ENCODE measurements at places on chromosomes 4 and X.
A peak's percentile ranks its signal among the peaks of the same experiment; 100 is the strongest.

- peak; percentile 48 for DNase-seq
Measured at GRCh38 chrX:14529290-14529989, at the start of gene GLRA2. TSS of gene GLRA2 (plus strand) at chrX:14529536. CDS start at chrX:14530058, 522 bp downstream.

DNA sequence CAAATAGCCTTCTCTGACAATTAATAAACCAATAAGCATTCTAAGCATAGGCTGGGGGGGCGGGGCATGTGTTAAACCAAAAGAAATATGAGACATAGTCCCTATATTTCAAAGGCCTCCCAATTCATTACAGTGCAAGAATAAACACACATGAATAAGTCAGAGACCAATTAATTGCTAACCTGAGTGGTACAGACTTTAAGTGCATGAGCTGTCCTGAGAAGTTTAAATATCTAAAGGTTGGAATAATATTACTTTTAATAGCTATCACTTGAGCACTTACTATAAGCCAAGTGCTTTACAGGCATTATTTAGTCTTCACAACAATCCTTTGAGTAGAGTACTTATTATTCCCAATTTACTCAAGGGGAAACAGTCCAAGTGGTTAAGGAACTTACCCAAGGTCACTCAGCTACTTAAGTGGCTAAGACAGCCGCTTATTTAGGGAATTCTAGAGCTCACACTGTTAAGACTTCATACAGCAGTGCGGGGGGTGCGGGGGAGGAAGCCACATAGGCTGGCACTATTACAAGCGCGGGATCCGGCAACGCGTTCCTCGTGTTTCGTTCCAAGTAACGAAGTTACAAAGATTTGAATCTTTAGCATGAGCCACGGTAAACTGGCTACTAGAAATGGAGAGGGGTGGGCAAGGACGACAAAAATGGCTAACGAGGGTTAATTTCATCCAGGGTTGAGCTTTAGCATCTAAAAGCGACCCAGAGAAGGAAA lies 1.4 kb downstream of the THOC2 start:
- DNase-seq: no peak

- no peak for DNase-seq
Measured at GRCh38 chr4:43781125-43781524, 667.5 kb downstream of the KCTD8 start.

DNA sequence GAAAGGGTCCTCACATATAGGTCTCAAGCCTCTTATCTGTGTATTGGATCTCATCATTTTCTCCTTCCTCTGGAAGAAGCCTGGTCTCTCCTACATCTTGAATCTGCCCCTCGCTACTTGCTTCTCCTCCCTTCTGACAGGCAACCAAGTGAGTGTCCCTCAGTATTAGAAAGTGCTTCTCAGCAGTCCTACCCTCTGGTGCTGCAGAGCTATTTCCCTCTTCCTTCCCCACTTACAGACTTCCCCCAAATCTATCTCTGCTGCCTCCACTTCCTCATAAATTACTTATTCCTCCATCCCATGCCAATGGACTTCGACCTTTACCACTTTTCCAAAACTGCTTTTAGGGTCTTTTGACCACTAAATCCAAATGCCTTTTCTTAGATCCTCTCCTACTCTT lies 129.1 kb upstream of the NAP1L5 start:
- no peak for DNase-seq

DNA sequence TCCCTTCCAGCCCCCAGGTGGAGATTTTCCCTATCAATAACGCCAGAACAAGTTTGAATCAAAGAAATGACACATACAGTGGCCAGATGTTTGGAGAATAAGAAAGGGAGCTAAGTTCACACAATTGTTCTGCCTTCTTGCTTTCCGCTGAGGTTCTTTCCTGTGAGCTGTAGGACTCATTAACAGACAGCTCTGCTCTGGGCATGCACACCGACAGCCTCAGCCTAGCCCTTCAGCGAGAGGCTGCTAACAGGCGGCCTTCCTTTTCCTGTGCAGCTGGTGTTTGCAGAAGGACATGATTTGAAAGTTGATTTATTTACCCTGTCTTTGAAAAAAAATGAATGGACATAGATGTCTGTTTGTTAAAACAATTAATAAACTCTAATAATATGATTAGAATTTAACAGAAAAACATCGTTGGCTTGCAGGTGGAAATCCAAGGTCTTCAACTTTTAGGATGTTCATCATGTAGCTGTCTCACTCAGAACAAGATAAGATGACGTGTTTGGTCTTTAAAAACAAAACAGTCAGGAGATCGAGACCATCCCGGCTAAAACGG lies 183.3 kb downstream of the KDR start:
- DNase-seq: no peak

DNA sequence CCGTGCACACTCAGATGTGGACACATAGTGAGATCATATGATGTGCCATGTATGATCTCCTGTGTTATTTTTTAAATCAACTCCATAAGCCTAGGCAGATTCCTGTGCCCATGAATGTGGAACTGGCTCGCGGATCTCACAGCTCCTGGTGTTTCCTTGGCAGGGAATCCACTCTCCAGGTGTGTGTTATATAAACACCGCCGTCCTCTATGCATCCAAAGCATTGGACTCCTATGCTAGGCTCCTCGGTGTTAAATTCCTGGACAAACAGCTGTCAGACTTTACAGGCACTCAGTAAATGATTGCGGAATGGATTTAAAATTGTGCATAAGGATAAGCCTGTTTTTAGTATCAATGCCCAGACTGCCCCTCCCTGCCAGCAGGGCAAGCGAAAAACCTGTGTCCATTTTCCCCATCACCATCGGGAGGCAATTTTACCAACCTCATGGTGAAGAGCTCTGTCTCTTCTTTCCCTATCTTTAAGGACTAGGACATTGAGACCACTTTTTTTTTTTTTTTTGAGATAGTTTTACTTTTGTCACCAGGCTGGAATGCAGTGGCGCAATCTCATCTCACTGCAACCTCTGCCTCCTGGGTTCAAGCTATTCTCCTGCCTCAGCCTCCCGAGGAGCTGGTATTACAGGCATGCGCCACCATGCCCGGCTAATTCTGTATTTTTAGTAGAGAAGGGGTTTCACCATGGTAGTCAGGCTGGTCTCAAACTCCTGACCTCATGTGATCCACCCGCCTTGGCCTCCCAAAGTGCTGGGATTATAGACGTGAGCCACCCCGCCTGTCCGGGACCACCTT lies 23.6 kb upstream of the GPR78 start:
- no peak for DNase-seq

- DNase-seq: no peak
Measured at GRCh38 chr4:158826882-158827281, 58.1 kb downstream of the FNIP2 start.

GRCh38 chrX:10242026-10242425 lies 85.3 kb downstream of the CLCN4 start:
- DNase-seq: no peak

- DNase-seq: no peak
Measured at GRCh38 chr4:184851200-184851541, 25.4 kb upstream of the ACSL1 start.

GRCh38 chr4:20890761-20891160 lies 190.5 kb downstream of the PACRGL start:
- DNase-seq: no peak

DNA sequence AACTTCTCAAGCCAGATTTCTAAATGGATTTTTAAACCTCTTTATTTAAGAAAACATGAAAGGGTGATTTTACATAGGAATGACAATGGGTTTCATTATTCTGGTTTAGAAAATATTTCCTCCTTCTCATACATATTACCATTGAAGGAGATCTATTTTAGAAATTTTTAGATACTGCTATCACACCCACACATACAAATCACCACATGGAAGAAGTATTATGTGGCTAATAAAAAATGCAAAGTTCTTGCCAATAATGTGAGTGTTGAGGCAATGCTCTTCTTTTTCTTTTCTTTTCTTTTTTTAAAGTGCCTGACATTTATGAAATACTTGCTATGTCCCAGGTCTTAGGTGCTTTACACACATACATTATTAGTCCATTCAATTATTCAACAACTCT lies 6.8 kb downstream of the STAP1 start:
- DNase-seq: no peak

DNA sequence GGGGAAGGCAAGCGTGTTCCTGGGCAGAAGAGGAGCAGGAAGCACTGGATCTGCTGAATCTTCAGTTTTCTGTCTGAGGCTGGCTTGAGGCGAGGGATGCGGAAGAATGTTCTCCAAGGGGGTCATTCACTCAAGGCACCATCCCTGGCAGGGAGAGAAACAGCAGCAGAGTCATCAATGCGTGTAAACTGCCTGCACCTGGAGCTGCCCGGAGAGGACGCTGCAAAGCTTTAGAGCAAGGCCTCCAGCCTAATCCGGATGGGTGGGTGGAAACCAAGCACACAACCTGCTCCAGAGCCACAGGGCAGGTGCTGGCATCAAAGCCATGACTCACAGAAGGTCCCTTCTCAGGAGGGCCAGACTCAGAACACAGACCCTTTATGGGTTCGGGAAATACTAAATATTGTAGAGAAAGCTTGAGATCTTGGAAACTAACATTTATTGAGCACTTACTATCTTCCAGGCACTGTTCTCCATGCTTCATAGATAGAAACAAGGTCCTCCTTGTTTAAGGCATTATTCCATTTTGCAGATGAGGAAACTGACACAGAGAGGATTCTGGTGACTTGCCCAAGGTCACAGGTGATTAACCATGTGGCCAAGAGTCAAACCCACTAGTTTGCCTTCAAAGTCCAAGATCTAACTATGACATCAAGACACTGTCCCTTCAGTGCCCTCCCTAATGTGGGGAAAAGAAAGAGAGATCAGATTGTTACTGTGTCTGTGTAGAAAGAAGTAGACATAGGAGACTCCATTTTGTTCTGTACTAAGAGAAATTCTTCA lies 7.7 kb downstream of the PROM1 start:
- no peak for DNase-seq

DNA sequence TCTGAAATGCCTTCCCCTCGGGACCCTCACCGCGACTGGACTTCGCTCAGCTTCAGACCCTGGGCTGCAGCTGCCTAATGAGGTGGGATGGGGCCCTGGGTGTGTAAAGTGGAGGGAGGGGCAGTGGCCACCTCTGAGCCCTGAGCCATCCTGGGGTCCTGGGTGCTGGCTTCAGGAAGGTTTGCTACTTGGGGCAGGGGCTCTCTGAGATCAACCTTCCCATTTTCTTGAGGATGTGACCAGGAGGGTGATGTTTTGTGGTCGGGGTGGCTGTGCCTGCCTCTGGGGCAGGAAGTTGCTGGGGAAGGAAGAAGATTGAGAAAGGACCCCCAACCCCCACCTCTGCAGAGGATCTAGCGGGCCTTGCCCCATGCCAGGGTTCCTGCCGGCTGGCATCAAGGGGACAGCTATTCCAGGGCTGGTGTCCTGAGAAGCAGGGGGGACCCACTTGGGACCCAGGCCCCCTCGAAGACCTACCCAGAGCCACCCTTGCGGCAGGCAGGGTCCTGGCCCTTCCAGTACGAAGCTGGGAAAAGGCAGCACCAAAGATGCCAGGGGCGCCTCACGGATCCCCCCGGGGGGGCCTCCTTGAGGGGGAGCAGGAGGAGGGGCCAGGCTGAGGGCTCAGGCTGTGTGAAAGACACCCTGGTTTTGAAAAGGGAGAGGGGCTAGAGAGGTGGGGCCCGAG lies 6.5 kb downstream of the SH3BP2 start:
- DNase-seq: peak; percentile 33

DNA sequence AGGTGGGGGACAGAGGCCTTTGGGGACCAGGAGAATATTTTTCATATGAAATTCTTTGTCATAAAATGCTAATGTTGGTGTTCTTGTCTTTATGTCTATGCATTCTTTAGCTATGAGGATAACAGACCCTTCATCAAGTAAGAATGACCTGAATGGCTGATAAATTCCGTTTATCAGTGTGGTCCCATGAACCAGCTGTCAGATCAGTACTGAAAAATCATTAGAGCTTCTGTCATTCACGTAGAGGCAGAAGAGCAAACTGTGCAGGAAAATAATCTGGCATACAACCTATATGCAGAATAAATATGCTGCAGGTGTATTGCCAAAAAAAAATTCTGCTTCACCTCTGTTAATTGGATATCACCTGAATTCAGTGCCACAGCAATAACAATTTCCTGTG lies 828.6 kb downstream of the ADGRL3 start:
- DNase-seq: no peak

DNA sequence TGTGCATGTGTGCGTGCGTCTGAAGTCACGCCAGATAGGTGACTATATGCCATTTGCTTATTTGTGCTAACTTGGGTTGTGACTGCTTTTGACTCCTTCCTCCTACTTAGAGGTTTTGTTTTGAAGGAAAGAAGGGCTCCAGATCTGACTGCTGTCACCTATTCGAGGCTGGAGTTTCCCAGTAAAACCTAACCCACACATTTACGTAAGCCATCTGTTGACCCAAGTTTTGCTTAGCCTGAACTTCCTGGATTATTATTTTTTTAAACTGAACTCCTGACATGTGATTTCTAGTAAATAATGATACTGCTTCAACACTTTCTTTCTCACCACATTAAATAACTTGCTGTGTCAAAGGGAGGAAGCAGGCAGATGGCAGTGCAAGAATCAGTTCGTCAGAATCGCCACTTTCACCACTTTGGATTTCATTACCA lies 41.5 kb downstream of the DTHD1 start:
- DNase-seq: no peak

- DNase-seq: no peak
Measured at GRCh38 chr4:168796362-168797106, 213.5 kb downstream of the CBR4 start.

DNA sequence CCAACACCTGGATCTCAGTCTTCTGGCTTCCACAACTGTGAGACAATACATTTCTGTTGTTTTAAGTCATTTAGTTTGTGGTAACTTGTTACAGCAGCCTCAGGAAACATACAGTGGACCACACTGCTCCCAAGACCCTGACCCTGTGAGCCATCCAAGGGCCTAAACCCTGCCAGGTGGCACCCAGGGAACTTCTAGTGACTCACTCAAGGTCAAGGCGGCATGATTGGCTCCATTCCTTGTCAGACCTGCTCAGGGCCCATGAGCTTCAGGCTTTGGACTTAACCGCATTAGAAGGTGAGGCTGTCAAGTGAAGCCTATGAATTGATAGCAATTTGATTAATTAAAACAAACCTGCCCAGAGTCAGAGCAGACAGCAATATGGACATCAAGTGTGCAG lies 165.7 kb upstream of the MAMLD1 start:
- no peak for DNase-seq

DNA sequence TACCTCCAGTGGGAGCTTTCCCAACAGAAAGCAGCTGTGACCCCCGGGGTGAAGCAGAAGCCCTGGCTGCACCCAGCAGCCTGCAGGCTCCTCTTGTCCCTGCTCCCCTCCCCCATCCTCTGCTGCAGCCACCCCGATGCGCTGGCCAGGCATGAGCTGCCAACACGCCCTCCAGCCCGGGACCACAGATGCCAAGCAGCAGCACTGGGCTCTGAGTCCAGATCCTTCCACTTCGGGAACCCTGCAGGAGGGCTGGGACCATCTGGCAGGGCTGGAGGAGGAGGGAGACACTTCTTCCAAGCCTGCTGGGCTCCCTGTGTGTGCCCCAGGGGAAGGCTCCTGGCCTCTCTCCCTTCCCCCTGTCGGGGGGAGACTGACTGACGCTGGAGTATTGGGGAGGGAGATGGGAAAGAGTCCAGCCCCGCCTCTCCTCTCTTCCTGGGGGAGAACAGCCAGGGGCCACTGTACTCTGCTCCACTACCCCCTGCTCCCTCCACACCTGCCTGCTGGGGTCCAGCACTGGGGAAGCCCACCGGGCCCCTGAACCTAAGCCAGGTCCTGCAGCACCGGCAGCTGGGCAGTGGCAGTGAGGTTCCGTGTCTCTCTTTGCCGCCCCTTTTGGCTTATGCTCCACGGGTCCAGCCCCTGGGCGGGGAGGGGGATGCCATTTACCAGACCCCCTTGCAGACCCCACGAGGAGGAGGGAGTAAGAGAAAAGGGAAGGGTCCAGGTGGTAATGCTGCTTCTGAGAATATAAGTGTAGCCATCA lies 55.7 kb downstream of the PPP2R2C start:
- no peak for DNase-seq
